Stimulated activated CD8-positive, alpha-beta memory T cell treated with anti-CD3 and anti-CD28 coated beads, Interleukin-15, amount 100 ng/mL, for 48 hours (primary cell): ENCODE measurements at places on chromosomes 12 and 14.

DNA sequence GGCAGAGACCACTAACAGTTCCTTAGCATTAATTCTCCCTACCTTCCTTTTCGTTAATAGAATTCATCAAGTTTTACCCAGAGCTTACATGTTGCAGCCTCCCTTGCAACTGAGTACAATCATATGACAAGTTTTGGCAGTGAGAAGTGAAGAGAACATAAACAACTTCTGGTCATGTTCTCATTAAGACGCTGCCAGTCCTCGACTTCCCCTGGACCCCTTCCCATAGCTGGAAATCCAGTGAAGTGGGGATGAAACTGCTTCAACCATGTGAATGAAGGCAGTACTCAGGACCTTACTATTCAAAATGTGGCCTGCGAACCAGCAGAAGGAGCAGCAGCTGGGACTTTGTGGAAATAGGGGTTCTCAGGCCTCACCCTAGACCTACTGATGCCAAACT, 133.9 kb downstream of the SPTSSA start:
- no peak for DNase-seq

DNA sequence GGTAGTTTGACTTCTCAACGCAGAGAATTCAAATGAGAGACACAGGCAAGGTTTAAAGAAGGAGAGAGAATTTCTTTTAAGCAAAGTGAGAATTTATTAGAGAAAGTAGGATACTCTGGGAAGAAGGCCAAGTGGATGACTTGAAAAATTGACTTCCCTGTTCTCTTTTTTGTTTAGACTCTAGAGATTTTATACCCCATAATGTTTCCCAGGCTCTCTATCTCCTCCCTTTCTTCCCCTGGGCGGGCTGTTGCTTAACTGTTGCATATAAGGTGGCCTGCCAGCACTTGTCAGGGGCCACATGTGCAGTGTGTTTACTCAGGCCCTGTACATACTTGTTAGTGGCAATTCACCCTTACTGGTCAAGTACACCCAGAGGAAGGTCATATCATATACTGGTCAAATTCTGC, 403.7 kb downstream of the SLC6A15 start:
- DNase-seq: no peak

GRCh38 chr14:101132588-101132987, 229.1 kb upstream of the RTL1 start:
- DNase-seq: no peak

DNA sequence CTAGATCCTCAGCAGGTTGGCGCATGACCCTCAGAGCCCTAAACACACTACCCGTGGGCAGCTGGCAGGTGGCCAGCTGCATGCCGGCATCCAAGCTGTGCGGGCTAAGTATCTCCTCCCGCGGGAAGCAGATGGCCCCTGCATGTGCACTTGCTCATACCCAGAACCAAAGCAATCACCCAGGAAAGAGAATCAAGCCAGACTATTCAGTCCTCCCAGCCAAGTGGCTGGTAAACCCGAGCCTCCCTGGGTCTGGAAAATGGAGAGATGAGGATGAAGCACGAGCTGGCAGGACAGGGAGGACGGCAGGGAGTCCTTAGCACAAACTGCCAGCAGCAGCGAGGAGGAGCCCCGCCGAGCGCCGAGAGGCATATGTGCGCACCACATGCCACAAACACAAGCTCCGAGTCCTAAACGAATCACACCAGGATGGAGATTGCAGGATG, 139.7 kb downstream of the RIMBP2 start:
- no peak for DNase-seq

DNA sequence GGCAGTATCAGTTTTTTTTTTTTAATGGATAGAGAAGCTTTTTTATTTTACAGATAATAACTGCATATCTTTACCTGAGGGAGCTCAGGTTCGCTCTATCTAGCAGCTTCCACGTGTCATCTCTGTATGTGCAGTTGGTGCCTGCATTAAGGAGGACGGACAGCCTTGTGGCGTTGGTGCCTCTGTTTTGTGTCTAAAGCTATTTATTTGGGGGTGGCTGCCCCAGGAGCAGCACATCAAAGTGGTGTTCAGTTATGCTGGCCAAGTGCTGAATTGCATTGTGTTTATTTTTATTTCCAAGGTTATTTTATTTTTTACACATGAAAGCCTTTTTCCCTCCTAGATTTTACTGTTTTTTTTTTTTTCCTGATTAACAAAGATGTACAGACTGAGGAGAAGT, 59.7 kb downstream of the RASSF3 start:
- no peak for DNase-seq

DNA sequence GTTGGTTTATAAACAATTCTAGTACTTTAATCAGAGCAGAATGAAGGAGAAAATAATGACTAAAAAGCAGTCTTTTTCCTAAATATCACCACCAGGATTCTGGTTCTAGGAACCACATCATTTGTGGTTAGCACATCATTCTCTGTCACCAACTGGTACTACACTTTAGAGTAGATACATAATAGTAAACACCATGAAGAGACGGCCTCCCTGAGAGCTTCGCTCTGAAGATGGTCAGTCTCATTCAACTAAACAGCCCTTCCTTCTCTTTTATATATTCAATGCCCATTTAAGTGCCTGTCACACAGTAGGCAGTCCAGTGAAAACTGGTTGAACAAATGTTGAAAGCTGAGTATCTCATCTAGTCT, 10.9 kb downstream of the SLC38A2 start:
- no peak for DNase-seq

GRCh38 chr12:69966409-69966808, 141.4 kb downstream of the MYRFL start:
- no peak for DNase-seq

DNA sequence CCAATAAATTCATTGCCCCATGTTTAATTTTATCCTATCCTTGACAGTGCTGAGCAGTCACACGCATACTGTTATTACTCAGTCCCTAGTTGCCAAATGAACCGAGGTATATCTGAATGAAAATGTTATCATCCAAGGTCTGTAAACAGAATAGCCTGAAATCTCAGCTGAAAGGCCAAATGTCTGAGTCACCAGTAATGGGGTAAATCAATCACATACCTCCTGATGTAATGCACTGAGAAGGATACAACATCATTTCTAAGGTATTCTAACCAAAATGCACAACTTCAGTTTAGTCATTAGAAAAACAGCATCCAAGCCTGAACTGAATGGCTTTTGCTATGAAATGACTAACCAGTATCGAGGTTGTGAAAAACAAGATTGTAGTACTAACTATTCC, 228.6 kb downstream of the DPF3 start:
- DNase-seq: no peak

DNA sequence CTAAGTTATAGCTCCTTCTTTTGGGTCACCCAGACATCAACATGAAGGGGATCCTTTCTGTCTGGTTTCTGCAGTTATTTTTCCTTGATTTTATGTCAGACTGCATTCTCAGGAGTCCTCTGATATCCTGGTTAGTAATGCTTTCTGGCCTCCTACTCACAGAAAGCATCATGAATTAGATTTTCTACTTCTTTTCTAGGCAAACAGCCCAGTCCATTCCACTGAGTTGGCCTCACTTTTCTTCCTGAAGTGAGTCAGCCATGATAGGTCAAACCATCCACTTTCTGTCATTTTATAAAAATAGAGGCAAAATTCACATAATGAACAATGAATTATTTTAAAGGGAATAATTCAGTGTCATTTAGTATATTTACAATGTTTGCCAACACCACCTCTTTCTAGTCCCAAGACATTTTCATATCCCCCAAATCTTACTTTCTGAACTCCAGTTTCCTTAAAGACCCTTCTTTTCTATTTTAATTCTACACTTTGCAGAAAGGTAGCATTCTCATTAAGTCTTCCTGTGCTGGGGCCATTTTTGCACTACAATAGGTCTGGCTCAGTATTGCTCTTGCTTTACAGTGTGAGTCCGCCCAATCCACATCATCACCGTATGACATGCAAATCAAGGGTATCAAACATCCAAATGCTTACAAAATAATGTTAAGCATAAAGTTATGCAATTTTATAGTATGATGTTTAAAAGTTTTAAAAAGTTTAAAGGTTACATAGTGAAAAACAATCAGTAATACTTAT, 95.1 kb downstream of the UNC79 start:
- no peak for DNase-seq

DNA sequence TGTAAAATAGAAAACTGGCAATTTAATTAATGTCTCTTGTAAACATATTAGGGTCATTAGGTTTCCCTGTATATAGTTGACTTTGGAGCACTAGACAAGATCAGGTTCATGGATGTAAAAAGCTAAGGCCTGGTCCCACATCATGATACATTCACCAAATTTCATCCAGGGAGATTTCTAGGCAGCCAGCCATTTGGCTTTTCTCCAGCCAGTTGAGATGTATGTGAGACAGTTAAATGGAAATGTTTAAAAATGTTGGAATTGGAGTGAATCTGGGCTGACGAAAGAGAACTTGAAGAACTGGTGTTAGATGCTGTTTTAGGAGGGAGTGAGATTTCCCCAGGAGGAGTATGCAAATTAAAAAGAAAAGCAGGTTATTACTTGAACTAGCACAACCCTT, 41.8 kb upstream of the CLEC14A start:
- no peak for DNase-seq

GRCh38 chr12:68119250-68119649, 40.3 kb downstream of the IFNG start:
- DNase-seq: no peak
